ENCODE measurements at places on chromosomes 3 and 15.

GRCh38 chr3:193757457-193757856, 164.4 kb downstream of the OPA1 start:
- H3K4me3 ChIP-seq = no peak overlapping the region
- DNase-seq = no peak
- H3K27ac ChIP-seq = no peak overlapping the region
- no peaks in the 10 kb centered on the region for H3K4me1 ChIP-seq
- peaks cover 6% of the 10 kb centered on the region for H3K36me3 ChIP-seq

DNA sequence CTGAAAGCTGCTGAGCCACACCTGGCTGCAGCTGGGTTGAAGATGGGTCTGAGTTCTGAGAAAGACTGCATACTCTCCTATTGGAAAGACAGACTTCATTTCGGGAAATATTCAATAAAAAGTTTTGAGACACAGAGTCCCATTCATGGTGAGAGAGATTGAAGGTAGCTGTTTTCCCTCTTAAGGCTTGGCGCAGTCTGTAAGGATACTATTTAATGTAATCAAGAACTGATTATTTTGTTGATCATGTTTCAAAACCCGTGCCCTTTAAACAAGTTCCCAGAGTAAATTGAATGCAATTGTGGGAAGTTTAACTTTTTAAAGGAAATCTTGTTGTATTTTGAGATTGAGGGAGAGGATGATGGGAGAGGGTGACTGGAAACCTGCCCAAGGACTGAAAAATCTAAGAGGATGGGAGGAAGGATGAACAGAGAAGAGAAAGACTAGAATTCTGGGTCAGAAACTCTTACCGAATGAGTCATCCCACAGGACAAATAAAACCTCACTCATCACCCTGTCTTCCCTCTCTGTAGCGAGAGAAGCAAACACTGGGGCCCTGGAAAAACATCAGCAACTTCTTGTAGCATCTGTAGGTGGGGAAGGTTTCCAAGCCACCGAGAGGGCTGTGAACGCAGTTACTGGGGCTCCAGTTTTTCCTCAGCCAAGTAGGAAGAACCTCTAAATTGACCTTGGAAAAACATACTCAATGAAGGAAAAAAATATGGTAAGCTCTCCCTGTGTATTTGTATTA, 193.2 kb upstream of the TPRG1 start:
- H3K4me3 ChIP-seq = no peak overlapping the region
- no peak for DNase-seq
- no peaks in the 10 kb centered on the region for H3K27me3 ChIP-seq
- H3K4me1 ChIP-seq = peaks cover 14% of the 10 kb centered on the region
- H3K27ac ChIP-seq = no peak overlapping the region

DNA sequence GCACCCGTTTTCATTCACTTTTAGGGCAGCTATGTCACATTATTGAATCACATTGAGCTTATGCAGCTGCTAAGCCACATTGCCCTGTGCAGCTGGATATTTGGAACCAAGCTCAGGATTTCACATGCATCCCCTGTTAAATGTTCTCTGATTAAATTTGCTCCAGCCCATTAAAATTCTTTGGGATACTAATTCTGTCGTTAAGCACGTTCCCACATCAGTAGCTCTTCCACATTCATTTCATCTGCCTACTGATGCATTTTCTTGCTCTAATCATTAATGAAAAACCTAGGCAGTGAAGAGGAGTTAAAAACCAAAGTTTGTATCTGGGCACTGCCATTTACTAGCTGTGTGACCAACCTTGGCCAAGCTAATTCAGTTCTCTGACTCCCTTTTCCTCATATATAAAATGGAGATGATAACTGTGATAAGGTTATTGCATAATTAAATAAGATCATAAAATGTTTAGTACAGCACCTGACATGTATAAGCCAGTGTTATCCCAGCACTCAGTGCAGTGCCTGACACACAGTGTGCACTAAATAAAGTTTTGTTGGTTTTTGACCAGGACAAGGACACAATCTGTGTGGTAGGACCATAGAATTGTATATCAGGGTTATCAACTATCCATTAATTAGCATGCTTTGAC, 222.2 kb upstream of the ATP11B start:
- no peak for DNase-seq
- no peak overlapping the region for H3K4me3 ChIP-seq
- no peaks in the 10 kb centered on the region for H3K36me3 ChIP-seq
- H3K27ac ChIP-seq = no peak overlapping the region
- no peaks in the 10 kb centered on the region for H3K27me3 ChIP-seq

GRCh38 chr15:90957791-90958190, 3.1 kb downstream of the RCCD1 start:
- peaks cover 31% of the 10 kb centered on the region for H3K4me1 ChIP-seq
- no peak for DNase-seq
- H3K4me3 ChIP-seq = peak overlapping the region; percentile 64
- peaks cover 56% of the 10 kb centered on the region for H3K36me3 ChIP-seq
- peak overlapping the region; percentile 38 for H3K27ac ChIP-seq
- H3K27me3 ChIP-seq = no peaks in the 10 kb centered on the region

GRCh38 chr15:41836713-41837454, 1.8 kb upstream of the PLA2G4B start:
- no peak overlapping the region for H3K27ac ChIP-seq
- no peaks in the 10 kb centered on the region for H3K27me3 ChIP-seq
- peaks cover 14% of the 10 kb centered on the region for H3K36me3 ChIP-seq
- no peak for DNase-seq

- H3K27me3 ChIP-seq = no peaks in the 10 kb centered on the region
- H3K4me1 ChIP-seq = peaks cover 33% of the 10 kb centered on the region
- no peak overlapping the region for H3K4me3 ChIP-seq
- no peak overlapping the region for H3K27ac ChIP-seq
- no peak for DNase-seq
Observed at GRCh38 chr15:74418575-74419338, 15.0 kb downstream of the SEMA7A start.

DNA sequence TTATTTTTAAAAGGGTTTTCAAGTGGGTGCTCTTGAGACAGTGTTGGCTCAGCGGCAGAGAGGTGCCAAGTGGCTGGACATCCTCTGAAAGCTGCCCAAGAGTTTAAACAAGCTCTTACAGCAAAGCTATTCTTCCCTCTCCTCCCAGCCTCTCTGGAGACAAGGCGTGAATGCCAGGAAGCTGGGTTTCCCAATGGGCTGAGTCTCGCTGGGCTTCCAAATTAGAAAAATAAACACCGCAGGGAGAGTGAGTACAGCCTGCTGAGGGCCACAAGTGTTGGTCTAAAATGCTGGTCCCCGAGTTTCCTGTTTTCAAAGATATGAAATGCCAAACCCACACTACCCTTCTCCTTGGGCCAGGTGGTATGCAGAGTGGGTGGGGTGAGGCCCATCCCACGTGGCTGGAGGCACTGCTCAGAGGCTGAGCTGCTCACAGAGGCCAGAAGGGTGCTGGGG, 36.4 kb downstream of the ZDHHC3 start:
- H3K27ac ChIP-seq = no peak overlapping the region
- peaks cover 6% of the 10 kb centered on the region for H3K4me1 ChIP-seq
- peaks cover 37% of the 10 kb centered on the region for H3K36me3 ChIP-seq
- H3K27me3 ChIP-seq = no peaks in the 10 kb centered on the region
- no peak for DNase-seq

- H3K36me3 ChIP-seq = no peaks in the 10 kb centered on the region
- no peak for DNase-seq
- no peak overlapping the region for H3K27ac ChIP-seq
- H3K4me3 ChIP-seq = no peak overlapping the region
- no peaks in the 10 kb centered on the region for H3K4me1 ChIP-seq
- H3K27me3 ChIP-seq = no peaks in the 10 kb centered on the region
Observed at GRCh38 chr3:25090698-25091453, 337.2 kb upstream of the RARB start.

DNA sequence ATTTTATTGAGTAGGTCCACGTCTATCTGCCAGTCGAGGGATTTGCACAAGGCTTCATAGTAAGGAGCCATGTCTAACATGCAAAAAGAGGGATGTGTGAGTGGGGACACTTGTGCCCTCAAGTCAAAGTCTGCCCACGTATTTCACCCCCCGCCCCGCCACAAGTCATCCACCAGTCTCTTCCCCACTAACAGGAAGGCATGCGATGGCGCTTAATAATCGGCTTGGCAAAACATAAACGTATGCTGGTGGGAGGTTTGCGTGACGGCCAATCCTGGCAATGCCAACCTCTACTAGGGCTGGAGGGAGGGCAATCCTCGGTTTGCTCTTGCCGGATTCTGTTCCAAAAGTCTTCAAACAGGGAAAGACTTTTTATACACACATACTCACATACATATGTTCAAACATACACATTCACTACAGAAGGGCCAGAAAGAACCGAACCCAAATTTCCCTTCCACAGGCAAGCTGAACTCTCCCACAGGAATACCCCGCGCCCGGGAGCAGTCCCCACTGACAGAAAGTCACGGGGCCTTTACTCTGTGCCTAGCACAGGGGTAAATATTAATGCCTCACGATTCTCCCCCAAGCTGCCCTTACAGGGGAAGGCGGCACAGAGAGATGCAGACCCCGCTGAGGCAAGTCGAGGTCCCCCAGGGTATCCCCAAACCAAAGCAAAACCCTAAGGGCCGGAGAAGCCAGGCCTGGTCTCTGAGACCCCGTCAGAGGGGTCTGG, 675 bp downstream of the PSMD6 start:
- H3K36me3 ChIP-seq = peaks cover 38% of the 10 kb centered on the region
- H3K27ac ChIP-seq = peak overlapping the region; percentile 86
- DNase-seq = peak; percentile 30

DNA sequence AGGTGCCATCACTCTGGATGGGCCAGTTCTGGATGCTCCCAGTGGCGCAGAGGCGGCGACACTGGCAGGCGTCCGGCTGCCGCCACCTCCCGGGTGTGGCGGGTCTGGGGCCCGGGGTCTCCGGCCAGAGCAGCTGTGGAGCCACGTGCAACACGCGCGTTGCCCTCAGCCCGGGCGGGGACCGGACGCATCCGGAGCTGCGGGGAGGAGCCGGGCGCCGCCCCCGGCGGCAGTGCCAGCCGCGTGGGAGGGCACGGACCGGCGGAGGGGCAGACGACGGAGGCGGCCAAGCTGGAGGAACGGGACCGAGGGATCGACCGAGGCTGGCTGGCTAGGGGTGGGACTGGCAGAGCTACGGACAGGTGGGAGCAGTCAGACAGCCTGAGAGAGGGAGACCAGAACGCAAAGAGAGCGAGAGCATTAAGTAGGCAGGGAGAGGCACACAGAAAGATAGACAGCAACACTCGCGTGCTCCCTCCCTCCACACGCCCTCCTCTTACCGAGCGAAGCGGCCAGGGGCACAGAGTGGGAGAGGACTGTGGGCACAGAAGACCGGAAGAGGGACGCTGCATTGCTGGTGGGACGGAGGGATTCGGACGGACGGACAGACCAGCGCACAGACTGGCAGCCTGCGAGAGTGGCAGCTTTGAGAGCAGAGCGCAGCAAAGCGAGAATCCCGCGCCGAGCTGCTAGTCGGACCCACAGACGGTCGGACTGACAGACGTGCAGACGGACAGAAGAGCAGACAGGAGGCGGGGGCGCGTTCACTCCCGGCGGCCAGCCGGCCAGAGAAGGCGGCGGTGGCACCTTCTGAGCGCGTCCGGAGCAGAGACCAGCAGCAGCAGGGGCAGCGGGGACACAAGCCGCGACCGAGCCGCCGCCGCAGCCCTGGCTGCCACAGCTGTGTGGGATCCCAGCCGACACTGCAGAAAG, at the start of gene ARPP21:
TSS of gene ARPP21 (plus strand) at position 272 of the 933 bp plus-strand sequence. CDS start 42,227 bp downstream, outside the sequence.
- H3K4me3 ChIP-seq = no peak within 1 kb of the TSS
- H3K27me3 ChIP-seq = peaks cover 27% of the 10 kb centered on the region

GRCh38 chr3:15405448-15406050, 21.8 kb downstream of the METTL6 start:
- H3K4me1 ChIP-seq = peaks cover 12% of the 10 kb centered on the region
- no peaks in the 10 kb centered on the region for H3K27me3 ChIP-seq
- peaks cover 3% of the 10 kb centered on the region for H3K36me3 ChIP-seq

Data from activated CD4-positive, alpha-beta memory T cell treated with anti-CD3 and anti-CD28 coated beads, Interleukin-2, amount 10 ng/mL, durations not matched to agents 7 days and 5 days (primary cell).